ENCODE measurements at places on chromosomes 1 and 21.

DNA sequence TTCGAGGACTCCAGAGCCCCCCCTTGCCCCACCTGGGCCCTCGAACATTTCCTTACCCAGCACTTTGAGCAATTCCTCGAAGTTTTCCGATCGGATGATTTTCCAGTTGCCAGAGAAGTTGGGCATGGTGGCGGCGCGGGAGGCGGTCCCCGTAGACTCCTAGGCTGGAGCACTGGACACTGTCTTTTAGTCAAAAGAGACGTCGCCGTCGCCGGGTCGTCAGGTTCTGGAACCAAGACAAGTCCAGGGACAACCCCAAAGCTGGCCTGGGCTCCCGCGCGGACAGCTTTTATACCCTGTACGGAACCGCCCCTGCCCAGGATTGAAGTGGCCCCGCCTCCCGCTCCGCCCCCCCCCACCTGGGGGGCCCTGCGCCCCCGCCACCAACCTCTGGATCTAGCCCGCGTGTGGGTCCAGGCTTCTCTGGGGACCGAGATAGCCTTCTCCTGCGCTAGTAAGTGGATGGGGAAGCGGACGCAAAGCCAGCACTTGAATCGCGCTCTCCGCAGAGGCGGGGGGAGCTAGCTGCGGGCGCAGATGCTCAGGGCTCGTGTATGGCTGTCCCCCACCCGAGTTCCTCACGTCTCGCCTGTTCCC, at the start of gene CRABP2:
CRABP2 (minus strand) TSS at position 263 of the 597 bp plus-strand sequence; CDS start at position 126, 137 bp downstream.
- DNase-seq = peak; percentile 62

DNA sequence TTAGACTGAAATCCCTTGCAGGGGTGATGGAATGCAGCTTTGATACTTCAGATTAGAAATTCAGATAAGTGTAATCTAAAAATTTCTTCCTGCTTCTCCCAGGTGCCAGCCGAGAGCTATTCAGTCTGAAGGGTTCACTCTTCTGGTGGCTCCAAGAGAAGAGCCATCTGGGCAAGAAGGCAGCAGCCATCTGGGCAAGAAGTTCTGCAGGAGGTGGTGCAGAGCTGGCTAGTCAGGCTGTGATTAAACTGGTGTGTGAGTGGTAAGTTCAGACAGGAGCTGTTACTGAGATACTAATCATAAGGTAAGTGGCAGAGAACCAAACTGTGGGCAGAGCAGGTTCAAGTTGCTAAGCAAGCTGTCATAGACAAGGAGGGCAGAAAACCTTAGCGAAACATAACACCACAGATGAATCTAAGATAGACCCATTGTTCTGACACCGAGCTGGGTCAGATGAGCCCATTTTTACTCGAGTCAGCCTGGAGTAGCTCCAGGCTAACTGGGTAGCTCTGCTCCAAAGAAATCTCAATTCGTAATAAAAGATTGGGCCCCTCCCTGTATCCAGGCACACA, 14.4 kb upstream of the TP53BP2 start:
- no peak for DNase-seq

DNA sequence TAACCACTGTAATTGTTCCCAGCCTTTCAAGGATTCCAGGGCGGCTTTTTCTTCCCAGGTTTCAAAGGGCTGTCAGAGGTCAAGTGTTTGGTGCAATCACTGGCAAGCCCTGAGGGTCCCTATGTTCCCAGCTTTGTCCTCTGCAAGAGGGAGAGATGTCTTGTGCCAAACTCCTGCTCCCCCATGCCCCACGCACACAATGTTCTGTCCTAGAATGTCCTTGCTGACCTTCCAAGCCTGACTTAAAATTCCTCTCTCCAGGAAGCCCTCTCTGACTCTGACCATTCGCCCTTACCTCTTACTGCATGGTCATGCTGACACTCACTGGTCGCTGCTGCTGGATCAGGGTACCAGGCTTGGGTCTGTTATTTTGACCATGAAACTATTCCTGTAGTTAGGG, 152.5 kb upstream of the KCND3 start:
- DNase-seq = no peak

DNA sequence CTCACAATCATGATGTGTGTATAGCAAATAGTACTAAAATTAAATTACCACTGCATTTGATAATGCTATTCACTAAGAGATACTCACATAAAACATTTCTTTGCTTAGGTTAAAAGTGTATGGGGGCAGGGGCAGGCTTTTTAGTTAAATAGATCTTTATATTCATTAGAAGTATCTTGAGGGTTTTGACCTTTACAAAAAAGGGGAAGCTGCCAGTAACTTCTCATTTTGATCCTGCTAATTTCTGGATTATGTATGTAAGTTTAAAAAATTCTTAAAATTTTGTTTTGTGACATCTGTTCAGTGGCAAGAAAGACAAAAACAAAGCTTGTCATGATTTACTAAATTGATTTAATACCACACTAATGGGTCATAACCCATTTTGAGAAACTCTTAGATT, 45.8 kb upstream of the S1PR1 start:
- DNase-seq = no peak

DNA sequence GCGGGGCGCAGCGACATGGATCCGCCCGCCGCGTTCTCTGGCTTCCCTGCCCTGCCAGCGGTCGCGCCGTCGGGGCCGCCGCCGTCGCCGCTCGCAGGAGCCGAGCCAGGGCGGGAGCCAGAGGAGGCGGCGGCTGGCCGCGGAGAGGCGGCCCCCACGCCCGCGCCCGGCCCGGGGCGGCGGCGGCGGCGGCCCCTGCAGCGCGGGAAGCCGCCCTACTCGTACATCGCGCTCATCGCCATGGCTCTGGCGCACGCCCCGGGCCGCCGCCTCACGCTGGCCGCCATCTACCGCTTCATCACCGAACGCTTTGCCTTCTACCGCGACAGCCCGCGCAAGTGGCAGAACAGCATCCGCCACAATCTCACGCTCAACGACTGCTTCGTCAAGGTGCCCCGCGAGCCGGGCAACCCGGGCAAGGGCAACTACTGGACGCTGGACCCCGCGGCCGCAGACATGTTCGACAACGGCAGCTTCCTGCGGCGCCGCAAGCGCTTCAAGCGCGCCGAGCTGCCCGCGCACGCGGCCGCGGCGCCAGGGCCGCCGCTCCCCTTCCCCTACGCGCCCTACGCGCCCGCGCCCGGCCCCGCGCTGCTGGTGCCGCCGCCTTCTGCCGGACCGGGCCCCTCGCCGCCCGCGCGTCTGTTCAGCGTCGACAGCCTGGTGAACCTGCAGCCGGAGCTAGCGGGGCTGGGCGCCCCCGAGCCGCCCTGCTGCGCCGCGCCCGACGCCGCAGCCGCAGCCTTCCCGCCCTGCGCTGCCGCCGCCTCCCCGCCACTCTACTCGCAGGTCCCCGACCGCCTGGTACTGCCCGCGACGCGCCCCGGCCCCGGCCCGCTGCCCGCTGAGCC, 459 bp downstream of the FOXE3 start:
- DNase-seq = no peak

DNA sequence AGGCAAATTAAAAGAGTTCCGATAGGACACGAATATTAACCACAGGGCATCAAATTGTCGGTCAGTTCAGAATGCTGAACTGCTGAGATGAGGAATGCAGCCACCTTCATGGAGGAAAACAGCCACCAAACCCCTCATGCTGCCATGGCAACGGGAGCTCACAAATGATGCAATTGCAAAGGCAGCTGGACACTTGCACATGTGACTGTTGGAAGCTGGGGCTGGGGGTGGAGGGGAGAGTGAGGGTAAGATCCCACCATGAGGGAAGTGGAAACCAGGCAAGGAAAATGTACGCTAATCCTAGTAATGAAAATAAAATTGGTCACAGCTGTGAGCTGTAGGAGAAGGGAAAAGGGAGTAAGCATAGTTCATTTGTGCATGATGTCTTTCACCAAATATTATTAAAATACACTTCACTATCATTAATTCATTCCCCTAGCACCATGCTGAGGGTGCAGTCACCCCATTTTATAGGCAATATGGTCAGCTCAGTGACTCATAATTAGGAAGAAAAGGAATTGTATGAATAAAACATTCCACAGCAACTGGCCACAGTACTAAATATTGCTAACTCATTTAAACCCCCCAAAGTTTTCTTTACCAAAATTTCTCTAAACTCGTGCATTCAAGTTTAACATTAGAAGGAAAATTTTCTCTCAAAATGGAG, 15.3 kb downstream of the BECN2 start:
- no peak for DNase-seq

DNA sequence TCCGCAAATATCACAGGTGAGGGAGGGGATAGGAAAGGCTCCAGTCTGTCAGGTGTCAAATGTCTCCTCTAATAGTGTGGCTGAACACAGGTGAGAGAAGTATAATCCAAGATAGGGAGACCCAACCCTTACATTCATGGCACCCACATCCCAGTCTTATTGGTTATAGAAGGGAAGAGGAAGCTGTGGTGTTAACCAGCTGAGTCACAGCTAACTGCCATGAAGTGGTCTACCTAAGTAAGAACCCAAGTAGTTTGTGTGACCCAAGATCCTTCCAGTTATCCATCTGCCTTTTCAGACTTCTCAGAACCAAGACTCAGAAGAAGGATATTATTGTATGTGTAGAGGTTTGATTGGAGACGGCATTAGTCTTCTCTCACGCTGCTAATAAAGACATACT, 37.1 kb downstream of the DDAH1 start:
- DNase-seq = no peak

- DNase-seq = no peak
These were observed 29.4 kb upstream of the RAB3GAP2 start for GRCh38 chr1:220301630-220302029.

GRCh38 chr1:43488165-43488564, 34.4 kb upstream of the HYI start:
- no peak for DNase-seq

DNA sequence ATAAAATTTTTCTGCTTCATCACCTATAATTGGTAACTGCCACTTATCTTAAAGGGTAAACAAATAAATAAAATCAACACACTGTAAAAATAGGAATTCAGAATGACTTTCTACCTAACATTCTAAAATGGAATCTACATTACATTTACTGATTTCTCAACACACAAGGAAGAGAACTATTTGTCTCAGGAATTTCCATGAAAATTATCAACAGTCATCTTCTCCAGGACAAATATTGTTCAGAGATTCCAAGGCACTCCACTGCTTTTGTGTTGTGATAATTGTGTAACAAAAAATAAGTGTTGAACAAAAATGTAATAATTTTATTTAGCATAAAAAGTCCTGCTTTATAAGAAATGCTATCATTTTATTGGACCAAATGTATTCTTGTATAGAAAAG, 7.3 kb downstream of the ODF2L start:
- no peak for DNase-seq

GRCh38 chr1:42833981-42834380, 12.4 kb upstream of the ZNF691 start:
- DNase-seq = no peak

- DNase-seq = no peak
These were observed 316.9 kb upstream of the VAMP3 start for GRCh38 chr1:7454052-7454815.

GRCh38 chr1:25944986-25945385, 38.8 kb upstream of the STMN1 start:
- DNase-seq = no peak

- peak; percentile 29 for DNase-seq
These were observed 968 bp downstream of the CSMD2 start for GRCh38 chr1:34163792-34164731.

DNA sequence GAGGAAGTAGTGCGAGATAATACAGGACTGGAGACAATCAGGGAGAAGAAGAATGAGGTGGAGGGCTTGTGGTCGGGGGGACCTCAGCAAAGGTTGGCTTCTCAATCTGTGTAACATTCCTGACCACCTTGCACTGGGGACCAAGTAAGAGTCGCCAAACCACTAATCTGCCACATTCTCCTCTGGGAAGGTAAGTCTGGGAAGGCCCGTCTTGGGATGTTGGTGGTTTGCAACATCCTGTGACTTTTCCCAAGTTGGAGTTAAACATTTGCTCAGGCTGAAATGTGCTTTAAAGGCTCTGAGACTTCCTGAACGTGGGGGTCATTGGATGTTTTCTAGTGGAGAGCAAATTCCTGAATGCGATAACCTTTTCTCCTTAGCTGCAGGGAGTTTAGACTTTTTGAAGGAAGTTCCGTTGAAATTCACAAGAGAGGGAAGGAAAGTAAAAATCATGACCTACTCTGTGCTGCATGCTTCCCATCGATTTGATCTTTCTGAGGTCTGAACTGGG, 325.9 kb downstream of the RPS6KC1 start:
- no peak for DNase-seq

- DNase-seq = peak; percentile 99
These were observed 245.3 kb upstream of the RUNX1 start for GRCh38 chr21:35294231-35294898.

DNA sequence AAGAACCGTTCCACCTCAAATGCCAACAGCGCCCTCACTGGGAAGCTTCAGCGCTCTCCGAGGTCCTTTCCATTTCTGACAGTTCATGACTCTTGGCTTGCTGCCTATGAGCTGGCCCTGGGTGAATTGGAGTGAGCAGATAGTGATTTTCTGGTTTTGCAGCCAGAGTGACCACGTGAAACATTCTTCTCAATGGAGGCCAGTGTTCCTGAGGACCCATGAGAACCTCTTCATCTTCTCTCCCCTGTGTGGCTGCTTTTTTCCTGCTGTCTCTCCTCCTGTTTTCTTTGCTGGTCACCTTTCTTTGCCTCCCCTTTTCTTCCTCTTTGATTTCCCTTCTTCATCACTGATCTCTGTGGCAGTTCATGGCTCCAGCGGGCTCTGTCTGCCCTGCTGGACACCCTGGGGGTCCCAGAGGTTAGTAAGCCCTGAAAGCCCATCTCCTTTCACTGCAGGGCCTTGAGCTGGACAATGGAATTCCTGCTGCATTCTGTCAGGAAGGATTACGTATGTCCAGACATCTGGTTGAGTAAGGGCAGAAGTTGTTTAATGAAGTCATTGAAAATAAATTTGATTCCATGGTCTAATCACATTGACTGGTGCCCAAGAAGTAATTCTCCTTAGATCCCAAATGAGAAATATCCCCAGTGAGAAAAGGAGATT, 29.9 kb downstream of the VASH2 start:
- DNase-seq = no peak

DNA sequence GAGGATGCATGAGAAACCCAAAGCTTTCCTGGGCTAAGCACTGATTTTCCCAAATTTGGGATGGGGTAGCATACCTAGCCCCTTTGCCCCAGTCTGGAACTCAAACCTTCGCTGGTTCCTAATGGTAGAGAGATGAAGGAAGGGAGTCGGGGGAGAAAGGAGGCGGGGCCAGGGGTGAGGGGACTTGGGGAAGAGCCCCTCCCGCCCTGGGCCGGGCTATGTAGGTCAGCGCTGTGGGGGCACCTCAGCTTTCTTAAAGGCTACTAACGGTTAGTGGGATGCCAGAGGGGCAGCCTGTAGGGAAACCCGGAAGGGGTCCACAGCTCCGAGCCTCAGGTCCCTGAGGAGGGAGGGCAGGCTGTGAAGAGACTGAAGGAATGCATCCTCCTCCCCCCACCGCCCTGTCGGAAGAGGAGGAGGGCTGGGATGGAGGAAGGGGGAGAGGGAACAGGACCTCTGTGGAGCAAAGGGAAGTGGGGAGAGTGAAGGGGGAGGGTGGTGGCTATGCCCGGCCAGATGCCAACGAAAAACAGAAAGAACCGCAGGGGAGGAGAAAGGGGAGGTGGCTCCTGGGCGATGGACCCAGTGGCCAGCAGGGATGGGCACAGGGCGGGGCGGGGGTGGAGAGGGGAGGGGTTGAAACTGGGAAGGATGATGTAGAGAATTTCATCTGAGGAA, 1.3 kb downstream of the CADM3 start:
- no peak for DNase-seq

- DNase-seq = peak; percentile 87
These were observed at the start of gene SEMA6C for GRCh38 chr1:151146412-151147131. Gene SEMA6C (minus strand): TSS chr1:151146631. CDS start chr1:151142621, 4,010 bp downstream.

GRCh38 chr1:116826818-116827606, 72.8 kb downstream of the CD2 start:
- no peak for DNase-seq
